ENCODE measurements at places on chromosomes 13 and 19.

- no peak for DNase-seq
These were observed 46.9 kb downstream of the OLFM4 start for GRCh38 chr13:53075356-53076041.

DNA sequence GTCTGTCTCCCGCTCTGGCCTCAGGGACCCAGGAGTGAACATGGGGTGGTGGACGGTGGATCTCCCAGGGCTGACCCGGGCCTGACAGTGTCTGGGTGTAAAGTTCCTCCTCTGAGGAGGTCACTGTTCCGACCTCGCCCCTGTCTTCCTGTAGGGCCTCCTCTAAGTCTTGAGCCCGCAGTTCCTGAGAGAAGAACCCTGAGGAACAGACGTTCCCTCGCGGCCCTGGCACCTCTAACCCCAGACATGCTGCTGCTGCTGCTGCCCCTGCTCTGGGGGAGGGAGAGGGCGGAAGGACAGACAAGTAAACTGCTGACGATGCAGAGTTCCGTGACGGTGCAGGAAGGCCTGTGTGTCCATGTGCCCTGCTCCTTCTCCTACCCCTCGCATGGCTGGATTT is at the start of gene SIGLEC9:
SIGLEC9 (plus strand) TSS at position 178 of the 400 bp plus-strand sequence; CDS start at position 247, 69 bp downstream.
- DNase-seq, result no peak

DNA sequence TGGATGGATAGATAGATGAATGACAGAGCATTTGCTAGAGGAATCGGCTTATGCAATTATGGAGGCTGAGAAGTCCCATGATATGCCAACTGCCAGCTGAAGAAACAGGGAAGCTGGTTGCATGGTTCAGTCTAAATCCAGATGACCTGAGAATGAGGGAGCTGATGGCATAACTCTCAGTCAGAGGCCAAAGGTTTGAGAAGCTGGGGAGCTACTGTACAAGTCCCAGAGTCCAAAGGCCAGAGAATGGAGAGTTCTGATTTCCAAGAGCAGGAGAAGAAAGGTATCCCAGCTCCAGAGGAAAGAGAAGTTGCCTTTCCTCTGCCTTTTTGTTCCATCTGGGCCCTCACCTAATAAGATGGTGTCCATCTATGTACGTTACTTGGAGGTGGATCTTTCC is 108.3 kb downstream of the CDK8 start:
- DNase-seq, result no peak

GRCh38 chr13:70098669-70099068 is 9.0 kb upstream of the ATXN8OS start:
- no peak for DNase-seq

DNA sequence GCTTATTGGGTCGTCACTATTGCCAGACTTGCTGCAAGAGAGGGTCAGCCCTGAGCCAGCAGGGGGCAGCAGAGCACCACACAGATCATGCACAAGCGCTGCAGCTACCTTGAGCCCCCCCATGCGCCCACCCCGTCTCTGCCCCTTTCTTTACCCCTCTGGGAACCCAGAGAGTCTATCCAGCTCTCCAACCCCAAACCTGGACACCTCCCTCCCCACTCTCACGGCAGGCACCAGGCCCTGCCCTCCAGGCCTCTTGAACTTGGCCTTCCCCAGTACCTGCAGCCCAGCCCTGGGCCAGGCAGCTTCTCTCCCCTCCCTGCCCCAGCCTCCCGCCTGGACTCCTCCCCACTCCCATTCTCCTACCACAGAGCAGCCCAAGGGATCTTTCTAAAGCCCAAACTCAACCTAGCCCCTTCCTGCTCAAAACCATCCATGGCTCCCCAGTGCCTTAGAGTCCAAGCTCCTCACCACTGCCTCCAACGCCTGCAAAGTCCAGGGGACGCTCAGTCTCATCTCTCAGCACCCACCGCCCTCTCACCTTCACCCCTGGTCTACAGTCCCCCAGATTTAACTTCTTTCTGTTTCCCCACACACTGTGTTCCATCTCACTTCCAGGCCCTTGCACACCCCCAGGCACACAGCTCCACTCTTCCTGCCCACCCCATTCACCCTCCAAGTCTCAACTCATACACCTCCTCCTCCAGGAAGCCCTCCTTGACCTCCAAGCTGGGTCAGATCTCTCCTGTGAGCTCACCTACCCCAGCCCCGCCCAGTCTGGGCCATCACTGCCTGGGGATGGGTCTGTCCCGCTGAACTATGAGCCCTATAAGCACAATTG is 9.4 kb upstream of the CEACAM16 start:
- peak; percentile 80 for DNase-seq

DNA sequence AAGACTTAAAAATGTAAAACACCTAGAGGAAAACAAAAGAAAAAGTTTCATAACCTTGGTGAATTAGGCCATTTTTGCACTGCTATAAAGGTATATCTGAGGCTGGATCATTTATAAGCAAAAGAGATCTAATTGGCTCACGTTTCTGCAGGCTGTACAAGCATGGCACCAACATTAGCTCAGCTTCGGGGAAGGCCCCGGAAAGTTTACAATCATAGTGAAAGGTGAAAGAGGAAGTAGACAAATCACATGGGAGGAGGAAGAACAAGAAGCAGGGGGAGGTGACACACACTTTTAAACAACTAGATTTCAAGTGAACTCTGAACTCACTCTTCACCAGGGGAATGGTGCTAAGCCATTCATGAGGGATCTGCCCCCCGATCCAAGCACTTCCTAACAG is 1358.5 kb upstream of the PCDH9 start:
- no peak for DNase-seq

GRCh38 chr13:79228972-79229371 is 177.1 kb downstream of the RBM26 start:
- DNase-seq, result no peak

- DNase-seq, result no peak
These were observed 8.9 kb upstream of the DNMT1 start for GRCh38 chr19:10203686-10204085.

DNA sequence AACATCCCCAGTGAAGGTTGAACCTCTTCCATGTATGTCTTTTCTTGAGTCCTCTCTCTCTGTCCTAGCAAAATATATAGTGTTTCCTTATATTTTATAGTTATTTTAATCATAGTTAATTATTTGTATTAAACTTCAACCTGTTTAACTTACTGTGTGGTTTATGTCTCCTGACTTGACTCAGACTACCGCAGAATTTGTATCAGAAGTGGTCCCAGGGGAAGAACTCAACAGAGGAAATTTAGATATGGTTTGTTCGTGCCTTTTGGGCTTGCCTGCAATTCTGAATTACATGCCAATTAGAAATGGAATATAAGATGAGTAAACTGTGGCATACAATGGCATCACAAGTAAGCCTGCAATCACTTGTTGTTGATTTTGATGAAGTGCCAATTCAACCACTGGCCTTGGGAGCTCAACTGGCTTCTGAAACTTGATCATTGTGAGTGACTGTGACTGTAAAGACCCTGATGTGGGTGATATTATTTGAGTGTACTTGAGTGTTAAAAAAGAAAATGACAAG is 1459.5 kb upstream of the PCDH20 start:
- no peak for DNase-seq

DNA sequence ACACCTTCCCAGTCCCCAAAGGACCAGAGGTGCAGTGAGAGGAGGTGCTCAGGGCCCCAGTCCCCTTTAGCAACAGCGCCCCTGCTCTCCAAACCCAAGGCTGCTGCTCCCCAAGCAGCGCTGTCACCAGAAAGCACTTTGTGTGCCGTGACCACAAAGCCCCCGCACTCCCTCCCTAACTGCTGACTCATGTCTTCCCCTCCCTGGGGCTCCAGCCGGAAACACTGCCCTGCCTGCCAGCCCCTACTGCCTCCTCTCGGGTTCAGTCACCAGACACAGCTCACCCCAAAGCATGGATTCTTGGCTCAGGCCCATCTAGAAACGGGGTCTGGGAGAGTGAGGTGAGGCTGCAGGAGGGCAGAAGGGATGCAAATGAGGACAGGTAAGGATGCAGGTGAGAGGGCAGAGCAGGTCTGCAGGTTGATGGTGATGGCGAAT is 4.9 kb upstream of the TNFSF14 start:
- DNase-seq, result peak; percentile 87

DNA sequence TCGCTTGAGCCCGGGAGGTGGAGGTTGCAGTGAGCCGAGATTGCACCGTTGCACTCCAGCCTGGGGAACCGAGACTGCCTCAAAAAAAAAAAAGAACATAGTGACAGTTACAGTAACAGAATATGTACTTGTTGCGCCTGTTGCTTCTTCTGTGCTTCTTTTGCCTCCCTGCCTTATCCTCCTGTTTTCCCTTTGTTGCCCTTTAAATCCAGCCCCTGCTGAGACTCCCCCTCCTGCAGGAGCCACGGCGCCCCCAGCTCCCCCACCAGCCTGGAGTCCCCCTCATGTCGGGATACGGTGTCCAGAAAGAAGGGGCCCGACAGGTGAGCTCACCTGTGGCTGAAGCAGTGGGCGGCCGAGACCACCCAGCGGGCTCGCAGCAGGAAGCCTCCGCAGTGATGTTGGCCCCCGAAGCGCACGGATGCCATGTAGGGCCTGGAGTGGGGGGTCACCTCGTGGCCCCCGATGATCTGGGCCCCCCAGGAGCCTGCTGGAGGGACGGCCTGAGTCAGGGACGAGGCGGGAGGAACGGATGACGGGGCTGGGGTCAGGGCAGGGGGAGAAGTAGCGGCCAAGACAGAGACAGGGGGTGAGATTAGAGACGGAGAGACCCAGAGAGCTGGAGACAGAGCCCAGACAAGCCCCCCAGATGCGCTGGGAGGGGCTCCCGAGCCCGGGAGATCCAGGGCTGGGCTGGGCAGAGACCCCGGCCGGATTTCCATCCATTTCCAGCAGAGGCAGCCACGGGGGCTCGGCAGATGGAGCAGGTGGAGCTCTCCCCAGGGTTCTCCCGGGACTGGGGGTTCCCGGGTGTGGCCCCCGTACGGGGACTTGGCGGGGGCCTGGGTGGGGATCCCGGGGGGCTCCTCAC is 536 bp downstream of the PRSS57 start:
- DNase-seq, result no peak

- DNase-seq, result no peak
These were observed 16.6 kb downstream of the SPACA7 start for GRCh38 chr13:112392719-112393118.

DNA sequence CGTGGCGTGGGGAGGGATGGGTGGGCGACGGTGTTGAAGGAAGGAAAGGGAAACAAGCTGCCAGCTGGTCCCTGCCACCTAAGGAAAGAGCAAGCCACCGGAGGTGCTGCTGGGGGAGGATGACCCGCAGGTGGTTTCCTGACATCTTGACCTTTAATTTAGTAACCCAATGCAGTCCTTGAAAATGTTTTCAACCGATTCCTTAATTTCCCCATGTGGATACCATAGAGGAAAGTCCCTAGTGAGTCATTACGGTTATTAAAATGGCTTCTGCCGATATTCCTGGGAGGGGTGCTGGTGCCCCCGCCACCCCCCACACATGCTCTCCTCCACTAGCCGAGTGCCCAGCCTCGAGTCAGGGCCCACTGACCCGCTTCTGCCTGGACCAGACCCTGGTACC is 6.3 kb upstream of the ANKRD10 start:
- DNase-seq, result no peak

GRCh38 chr19:6987850-6988249 is 33.4 kb downstream of the MBD3L2B start:
- no peak for DNase-seq

- no peak for DNase-seq
These were observed 185.3 kb upstream of the TMTC4 start for GRCh38 chr13:100859861-100860260.

DNA sequence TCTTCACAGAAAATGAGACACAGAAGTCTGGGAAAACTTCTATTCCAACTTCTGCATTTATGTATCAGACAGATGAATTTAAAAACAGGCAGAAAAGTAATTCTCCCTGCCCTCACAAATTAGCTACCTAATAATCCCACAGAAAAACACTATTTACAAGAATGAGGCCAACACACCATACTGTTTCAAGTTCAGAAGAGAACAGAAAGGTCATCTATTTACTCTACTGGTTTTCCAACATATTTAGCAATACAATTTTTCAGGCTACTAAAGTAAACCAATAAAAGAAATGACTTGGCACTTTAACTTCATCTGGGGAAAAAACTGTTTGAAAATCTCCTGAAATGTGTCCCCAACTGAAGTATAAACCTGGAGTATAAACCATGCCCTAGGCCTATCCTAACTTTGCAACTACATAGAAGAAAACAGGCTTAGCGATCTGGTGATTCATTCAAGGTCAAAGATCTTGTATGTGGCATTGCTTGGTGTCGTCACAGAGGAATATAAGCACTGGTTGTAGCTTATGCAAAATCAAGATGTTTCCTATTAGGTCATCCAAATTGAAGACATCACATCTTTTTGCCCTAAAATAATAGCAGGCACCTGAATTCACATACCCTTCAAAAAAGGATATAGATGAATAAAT is 20.1 kb upstream of the EBPL start:
- no peak for DNase-seq

DNA sequence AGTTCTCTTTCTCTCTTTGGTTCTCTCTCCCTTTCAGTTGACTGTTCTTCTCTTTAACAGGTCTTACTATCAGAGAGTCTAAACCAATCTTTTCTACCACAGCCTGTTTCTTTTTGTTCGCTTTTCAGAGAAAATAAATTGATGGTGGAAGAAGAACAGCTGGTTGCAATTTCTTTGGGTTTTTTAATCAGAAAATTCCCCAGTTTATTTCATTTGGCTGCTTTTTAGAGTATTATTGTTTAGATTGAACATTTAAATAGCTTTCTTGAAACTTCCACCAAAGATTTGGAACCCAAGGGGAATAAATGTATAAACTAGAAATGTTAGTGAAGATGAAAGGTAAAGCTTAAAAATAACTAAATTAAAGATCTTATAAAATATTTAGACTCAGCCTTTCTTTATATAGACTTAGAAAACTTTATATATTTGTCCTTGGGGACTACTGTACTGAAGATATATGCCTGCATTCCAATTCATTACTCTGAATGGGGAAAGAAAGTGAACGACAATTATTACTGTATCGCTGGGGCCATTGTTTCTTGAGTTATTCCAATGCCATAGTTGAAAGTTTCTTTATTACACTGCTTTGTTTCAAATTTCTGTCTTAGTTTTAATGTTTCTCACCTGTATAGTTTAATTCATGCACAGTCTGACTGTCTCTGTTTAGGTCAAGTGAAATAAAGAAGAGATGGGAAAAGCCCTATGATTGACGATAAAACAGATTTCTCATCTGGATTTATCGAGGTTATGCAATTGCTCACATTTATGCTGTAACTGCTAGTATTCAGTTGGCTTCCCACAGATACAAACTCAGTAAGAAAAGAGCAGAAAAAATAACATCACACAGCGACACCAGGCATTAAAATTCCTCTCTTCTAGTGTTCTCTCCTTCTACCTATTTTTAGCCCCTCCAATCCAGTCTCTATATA is 169.4 kb upstream of the CSNK1A1L start:
- DNase-seq, result no peak

- DNase-seq, result no peak
These were observed 27.3 kb upstream of the TPP2 start for GRCh38 chr13:102569488-102569887.

DNA sequence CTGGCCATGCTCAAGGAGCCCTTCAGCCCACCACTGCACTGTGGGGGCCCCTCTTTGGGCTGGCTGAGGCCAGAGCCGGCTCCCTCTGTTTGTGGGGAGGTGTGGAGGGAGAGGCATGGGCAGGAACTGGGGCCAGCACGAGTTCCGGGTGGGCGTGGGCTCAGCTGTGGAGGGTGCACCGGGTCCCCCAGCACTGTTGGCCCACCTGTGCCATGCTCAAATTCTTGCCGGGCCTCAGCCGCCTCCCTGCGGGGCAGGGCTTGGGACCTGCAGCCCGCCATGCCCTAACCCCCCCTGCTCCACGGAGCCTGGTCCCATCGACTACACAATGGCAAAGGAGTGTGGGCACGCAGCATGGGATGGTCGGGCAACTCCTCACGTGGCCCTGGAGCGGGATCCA is 38.8 kb upstream of the TNFRSF19 start:
- no peak for DNase-seq

Measured in activated CD4-positive, alpha-beta T cell treated with anti-CD3 and anti-CD28 coated beads, Interleukin-2, amount 10 ng/mL, durations not matched to agents 7 days and 5 days (primary cell).